ENCODE measurements at places on chromosomes 2 and 18. TPM values are rescaled to one million over a fixed set of nuclear protein-coding genes. Genes with fewer than 3 reads are reported as not detected.
A peak's percentile ranks its signal among the peaks of the same experiment; 100 is the strongest.

DNA sequence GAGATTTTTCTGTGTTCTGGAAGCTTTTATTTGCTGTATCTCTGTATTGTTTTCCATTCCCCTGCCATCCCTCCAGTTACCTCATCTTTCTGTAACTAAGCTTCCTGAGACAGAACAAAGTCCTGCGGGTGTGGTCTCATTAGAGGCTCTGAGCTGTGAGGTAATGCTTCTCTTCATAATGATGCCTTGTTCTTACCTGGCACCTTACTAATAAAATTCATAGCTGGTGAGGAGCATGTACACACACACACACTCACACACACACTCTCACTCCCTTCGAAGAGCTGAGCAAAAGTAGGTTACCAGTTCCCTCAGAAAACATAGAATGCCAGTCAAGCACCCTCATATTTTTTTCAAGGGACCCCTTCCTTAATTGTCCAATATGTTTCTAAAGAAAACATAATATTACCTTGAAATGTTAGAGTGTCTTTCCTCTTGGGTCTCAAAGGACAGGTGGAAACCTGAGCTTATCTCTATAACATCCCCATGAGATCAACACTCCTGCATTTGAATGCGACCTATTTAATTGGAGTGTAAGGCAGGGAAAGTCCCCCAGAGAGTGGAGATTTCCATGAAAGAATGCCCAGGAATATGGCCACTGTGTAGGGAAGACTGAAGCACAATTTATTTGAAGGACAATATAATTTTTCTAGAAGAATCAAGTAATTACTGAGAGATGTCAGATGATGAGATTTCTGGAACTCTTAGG lies 161.6 kb upstream of the NCK2 start:
- H3K4me1 ChIP-seq, result peaks cover 12% of the 10 kb centered on the region
- H3K36me3 ChIP-seq, result no peaks in the 10 kb centered on the region
- no peak overlapping the region for H3K27ac ChIP-seq
- no peaks in the 10 kb centered on the region for H3K27me3 ChIP-seq

DNA sequence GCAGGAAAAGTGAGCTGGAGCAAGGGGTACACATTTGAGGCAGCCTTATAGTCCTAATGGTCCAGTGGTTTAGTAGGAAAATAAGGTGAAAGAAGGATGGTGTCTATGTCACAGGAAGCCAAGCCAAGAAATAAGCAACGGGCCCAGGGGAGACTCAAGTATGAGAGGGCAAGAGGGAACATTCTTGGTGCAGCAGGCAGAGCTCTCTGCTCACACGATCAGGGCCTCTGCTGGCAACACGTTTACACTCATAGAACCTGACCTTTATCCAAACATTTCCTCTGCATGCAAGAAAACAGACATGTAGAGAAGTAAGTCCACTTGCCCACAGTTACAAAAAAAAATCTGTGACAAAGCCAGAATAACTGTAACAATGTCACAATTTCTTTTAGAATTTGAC lies 32.6 kb upstream of the LRRC30 start:
- no peaks in the 10 kb centered on the region for H3K36me3 ChIP-seq
- H3K27me3 ChIP-seq, result peaks cover 11% of the 10 kb centered on the region
- DNase-seq, result no peak
- H3K27ac ChIP-seq, result peak overlapping the region; percentile 50
- H3K4me1 ChIP-seq, result peaks cover 17% of the 10 kb centered on the region

- no peak overlapping the region for H3K27ac ChIP-seq
- H3K36me3 ChIP-seq, result no peaks in the 10 kb centered on the region
- no peak for DNase-seq
- H3K4me3 ChIP-seq, result no peak overlapping the region
- H3K4me1 ChIP-seq, result peaks cover 5% of the 10 kb centered on the region
Observed at GRCh38 chr18:57974585-57975265, 69.3 kb upstream of the NEDD4L start.

DNA sequence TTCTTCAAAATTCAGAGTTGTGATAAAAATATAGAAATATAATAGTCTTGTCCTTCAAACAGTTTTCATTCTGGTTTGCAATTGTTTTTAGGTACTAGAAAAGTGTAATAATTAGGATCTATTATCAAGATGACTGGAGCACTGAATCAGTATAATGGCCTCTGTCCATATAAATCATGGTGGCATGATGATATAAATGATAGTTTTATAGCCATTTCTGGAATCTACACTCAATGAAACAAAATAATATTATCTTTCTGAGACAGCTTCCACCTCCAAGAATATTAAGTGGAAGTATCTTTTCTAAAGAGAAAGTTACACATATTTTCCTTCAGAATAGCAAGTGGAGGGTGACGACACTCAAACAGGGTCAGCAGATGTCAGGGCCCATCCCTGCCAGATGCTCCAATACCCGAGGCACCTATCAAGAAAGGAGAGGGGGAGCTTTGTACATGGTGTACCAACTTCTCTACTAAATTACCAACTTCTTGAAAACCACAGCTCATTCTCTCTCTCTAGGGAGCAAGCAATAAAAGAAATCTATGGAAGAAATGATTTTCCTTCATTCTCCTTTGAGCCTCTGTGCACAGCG lies 882.7 kb upstream of the CHAC2 start:
- no peak for DNase-seq
- H3K4me3 ChIP-seq, result no peak overlapping the region
- no peaks in the 10 kb centered on the region for H3K27me3 ChIP-seq
- no peaks in the 10 kb centered on the region for H3K36me3 ChIP-seq
- H3K4me1 ChIP-seq, result no peaks in the 10 kb centered on the region

DNA sequence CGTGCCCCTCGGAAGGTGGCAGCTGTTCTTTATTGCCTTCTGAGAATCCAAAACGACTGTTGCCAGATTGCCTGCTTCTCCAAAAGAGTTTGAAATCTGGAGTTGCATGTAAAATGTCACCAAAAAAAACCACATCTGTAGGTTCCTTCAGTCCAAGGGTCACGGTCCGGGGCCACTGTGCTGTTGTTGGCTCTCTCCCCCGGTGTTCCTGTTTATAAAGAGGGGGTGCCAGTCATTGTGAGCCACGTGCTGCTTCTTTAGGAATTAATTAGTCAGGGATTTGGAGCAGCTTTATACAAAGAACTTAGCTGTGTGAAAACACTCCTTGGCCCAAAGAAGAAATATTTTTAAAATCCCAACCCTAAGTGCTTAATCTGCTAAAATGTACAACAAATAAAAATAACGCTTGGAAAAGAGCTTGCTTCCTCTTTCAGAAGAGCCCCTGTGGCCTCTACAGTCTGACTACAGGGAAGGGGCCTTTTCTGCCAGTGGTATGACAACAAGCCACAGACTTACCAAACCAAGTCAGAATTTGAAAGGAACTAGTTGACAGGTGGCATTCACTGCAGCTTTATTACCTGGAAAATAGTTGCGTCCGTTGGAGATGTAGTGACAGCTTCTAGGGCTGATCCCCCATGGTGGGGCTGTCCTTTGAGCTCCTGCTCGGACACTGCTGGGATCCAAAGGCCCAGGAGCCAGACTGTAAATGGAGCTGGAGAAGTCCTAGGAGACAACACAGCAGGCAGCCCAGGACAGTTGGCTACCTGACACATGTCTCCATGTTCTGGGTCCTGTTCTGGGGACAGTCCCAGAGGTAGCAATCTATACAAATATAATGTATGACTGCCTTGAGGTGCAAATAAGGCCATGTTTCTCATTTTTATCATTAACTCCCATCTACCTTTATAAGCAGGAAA lies 84.5 kb upstream of the SLC1A4 start:
- no peaks in the 10 kb centered on the region for H3K4me1 ChIP-seq
- DNase-seq, result no peak
- H3K27ac ChIP-seq, result no peak overlapping the region
- H3K36me3 ChIP-seq, result no peaks in the 10 kb centered on the region

GRCh38 chr18:3960142-3960541 lies 495.0 kb downstream of the DLGAP1 start:
- no peaks in the 10 kb centered on the region for H3K36me3 ChIP-seq
- H3K4me1 ChIP-seq, result no peaks in the 10 kb centered on the region
- H3K4me3 ChIP-seq, result no peak overlapping the region
- no peak for DNase-seq

DNA sequence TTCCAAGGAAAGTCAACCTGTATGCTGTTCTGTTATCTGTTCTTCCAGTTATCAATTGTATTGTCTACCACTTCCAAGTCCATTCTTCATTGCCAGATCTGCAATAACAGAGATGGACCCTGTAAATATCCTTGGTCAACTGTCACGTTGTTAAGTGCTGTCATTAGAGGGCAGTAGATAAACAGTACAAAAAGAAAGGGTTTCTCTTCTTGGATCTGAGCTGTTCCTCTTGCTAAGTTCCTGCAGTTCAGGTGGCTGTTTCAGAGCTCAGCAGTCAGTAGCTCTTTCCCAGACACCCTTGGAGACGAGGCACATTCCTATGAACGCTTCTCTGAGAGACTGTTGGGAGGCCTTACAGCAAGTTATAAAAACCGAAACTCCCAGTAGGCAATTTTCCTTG lies 957.1 kb upstream of the CHAC2 start:
- H3K27me3 ChIP-seq, result no peaks in the 10 kb centered on the region
- H3K4me1 ChIP-seq, result no peaks in the 10 kb centered on the region
- no peak for DNase-seq
- no peaks in the 10 kb centered on the region for H3K36me3 ChIP-seq
- H3K27ac ChIP-seq, result no peak overlapping the region
- H3K4me3 ChIP-seq, result no peak overlapping the region

DNA sequence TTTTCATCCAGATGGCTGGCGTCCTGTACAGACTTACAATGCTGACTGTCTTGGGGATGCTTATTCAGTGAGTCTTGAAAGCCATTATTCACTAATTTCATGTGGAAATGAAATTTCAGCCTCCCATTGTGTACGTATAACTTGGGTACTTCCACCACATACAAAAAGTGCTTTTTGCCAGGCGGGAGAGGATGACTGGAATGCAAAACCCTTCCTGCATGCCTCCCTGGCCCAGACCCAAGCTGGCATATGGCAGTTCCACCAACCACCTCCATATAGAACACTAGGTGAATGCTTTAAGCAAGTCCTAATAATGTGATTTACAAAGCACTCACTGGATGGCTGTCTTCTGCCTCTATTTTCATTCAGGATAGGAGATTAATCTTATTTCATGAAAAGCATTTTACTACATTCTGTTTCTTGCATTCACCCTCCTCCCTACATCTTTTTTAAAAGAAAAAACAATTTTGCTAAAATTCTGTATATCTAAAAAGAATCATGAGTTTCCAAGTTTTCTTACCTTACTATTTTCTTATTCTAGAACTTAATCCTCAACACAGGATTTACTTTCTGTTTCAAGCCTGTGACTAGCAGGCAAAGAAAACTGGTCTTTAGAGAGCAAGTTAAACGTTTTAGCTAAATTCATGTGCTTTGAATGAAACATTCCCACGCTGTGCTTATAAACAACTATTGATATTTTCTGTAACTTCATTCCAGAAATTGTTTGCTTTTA lies 327.6 kb downstream of the NCKAP5 start:
- H3K27me3 ChIP-seq, result no peaks in the 10 kb centered on the region
- H3K4me1 ChIP-seq, result peaks cover 4% of the 10 kb centered on the region
- no peak for DNase-seq
- no peak overlapping the region for H3K4me3 ChIP-seq
- H3K36me3 ChIP-seq, result no peaks in the 10 kb centered on the region

DNA sequence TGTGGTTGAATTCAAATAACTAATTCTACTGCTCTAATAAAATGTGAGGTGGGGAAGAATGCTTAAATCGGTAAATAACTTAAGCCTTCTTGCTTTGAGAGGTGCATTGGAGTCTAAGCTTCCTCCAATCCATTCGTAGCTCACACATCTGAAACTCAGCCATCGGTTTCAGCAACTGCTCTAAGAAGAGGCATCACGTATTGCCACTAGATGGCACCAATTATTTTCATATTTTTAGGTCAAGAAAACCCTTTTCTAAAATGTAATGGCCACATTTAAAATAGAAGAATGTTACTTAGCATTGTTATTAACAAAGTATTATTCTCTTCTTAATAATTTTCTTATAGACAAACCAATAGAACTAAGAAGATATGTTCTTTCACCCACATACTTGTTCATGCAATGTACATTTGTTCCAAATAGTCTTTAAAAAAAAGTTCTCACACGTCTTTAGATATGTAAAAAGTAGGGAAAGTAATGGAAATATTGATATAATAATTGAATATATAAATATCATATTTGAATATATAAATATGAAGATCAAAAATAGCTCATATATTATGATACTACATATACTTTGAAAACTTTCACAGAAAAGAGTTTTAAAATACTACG lies 229.8 kb downstream of the CCDC178 start:
- DNase-seq, result no peak
- no peaks in the 10 kb centered on the region for H3K4me1 ChIP-seq
- H3K4me3 ChIP-seq, result no peak overlapping the region
- H3K36me3 ChIP-seq, result no peaks in the 10 kb centered on the region
- no peak overlapping the region for H3K27ac ChIP-seq
- peaks cover 35% of the 10 kb centered on the region for H3K27me3 ChIP-seq

GRCh38 chr18:37529863-37530262 lies 35.7 kb downstream of the CELF4 start:
- H3K27me3 ChIP-seq, result peaks cover 38% of the 10 kb centered on the region
- no peak for DNase-seq
- peaks cover 2% of the 10 kb centered on the region for H3K4me1 ChIP-seq
- H3K36me3 ChIP-seq, result no peaks in the 10 kb centered on the region
- H3K27ac ChIP-seq, result no peak overlapping the region

DNA sequence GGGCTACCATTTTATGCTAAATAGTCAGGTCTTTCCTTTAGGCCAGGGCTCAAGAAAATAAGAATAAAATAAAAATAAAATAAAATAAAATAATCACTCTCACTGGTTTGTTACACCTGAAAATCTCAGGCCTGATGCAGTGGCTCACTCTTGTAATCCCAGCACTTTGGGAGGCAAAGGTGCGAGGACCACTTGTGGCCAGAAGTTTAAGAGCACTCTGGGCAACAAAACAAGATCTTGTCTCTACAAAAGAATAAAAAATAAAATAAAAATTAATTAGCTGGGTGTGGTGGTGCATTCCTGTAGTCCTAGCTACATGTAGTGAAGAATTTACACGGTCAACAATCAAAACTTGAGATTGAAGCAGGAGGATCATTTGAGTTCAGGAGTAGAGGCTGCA lies 159.4 kb downstream of the NRXN1 start:
- no peak overlapping the region for H3K27ac ChIP-seq
- H3K4me3 ChIP-seq, result no peak overlapping the region
- H3K27me3 ChIP-seq, result no peaks in the 10 kb centered on the region
- no peaks in the 10 kb centered on the region for H3K4me1 ChIP-seq
- no peak for DNase-seq

DNA sequence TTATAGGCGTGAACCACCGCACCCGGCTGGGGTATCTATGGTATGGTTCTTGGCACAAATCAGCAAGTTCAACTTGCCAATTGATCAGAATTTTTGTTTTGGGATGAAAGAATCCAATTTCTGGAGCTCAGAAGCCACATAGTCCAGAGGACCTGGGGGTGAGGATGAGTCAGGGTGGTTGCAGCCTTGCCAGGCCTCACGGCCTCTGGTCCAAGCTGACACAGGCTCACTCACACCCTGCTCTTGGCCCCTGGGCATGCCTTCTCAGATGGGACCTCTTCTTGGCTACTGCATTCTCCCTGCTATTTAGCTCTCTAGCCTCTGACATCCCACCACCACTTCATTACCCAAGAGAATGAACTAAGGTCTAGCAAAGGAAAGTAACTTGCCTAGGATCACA lies 16.3 kb downstream of the CAPG start:
- H3K27me3 ChIP-seq, result no peaks in the 10 kb centered on the region
- no peak for DNase-seq
- H3K4me1 ChIP-seq, result peaks cover 5% of the 10 kb centered on the region
- peaks cover 12% of the 10 kb centered on the region for H3K36me3 ChIP-seq
- no peak overlapping the region for H3K27ac ChIP-seq

Gene GLI2
- 33.2 TPM for total RNA-seq

Gene SOCS6
- 19.4 TPM for total RNA-seq

Gene ATIC
- total RNA-seq, result 89.7 TPM

Gene TTN
- total RNA-seq, result not detected

Gene RAB6C
- not detected for total RNA-seq

Gene FOXD4L1
- 0.18 TPM for total RNA-seq

Gene ERFE
- 1.0 TPM for total RNA-seq

Gene CACNB4
- 3.4 TPM for total RNA-seq

Gene ZFAND2B
- 30.0 TPM for total RNA-seq

Gene IHH
- total RNA-seq, result 0.18 TPM
